ENCODE measurements at places on chromosomes 7 and 10. TPM values are rescaled to one million over a fixed set of nuclear protein-coding genes. Genes with fewer than 3 reads are reported as not detected.

AKR1D1 gene
- not detected for total RNA-seq

SLC13A1 gene
- not detected for total RNA-seq

SLC26A5 gene
- not detected for total RNA-seq

HMX2 gene
- total RNA-seq = not detected

CLDN12 gene
- 39.6 TPM for total RNA-seq

SPDYE9 gene
- total RNA-seq = not detected

GJC3 gene
- total RNA-seq = not detected

AMPH gene
- total RNA-seq = not detected

RASA4B gene
- total RNA-seq = 0.65 TPM

ACSM6 gene
- total RNA-seq = not detected

GIMAP8 gene
- not detected for total RNA-seq

ZP3 gene
- total RNA-seq = 4.7 TPM

TCAF2 gene
- total RNA-seq = 10.7 TPM

TMEM176A gene
- total RNA-seq = not detected

TRIM74 gene
- total RNA-seq = not detected

Data from placental epithelial cell (primary cell).